ENCODE measurements at places on chromosomes 2 and 18.
A peak's percentile ranks its signal among the peaks of the same experiment; 100 is the strongest.

DNA sequence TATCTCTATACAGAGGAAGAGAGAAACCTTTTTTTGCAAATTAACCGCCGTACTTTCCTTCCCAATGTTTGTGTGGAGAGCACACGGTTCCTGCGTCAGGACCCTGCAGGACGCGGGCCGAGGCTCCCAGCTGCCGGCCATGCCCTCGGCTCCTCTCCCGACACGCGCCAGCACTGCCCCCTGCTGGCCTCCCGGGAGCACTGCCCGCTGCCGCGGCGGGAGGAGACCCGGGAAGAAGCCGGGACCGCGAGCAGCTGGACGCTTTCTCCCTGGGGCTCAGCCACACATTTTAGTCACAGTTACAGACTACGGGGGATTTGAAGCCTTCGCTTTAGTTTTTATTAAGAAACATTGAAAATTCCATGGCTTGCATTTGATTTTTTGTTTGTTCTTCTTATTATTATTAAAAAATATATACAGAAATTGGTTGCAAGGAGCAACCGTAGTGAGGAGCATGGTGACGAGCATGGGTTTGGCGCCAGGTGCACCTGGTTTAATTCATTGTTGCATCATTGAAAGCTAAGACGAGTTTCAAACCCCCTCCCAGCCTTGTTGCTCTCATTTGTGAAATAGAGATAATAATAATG is 401.2 kb downstream of the GALR1 start:
- no peak overlapping the region for H3K4me3 ChIP-seq
- no peaks in the 10 kb centered on the region for H3K27me3 ChIP-seq
- H3K36me3 ChIP-seq: no peaks in the 10 kb centered on the region
- no peaks in the 10 kb centered on the region for H3K4me1 ChIP-seq
- DNase-seq: peak; percentile 85
- H3K27ac ChIP-seq: no peak overlapping the region

GRCh38 chr2:45707006-45707405 is 55.5 kb downstream of the PRKCE start:
- no peak overlapping the region for H3K27ac ChIP-seq
- H3K27me3 ChIP-seq: no peaks in the 10 kb centered on the region
- H3K36me3 ChIP-seq: peaks cover 3% of the 10 kb centered on the region
- H3K4me1 ChIP-seq: peaks cover 12% of the 10 kb centered on the region
- H3K4me3 ChIP-seq: no peak overlapping the region

DNA sequence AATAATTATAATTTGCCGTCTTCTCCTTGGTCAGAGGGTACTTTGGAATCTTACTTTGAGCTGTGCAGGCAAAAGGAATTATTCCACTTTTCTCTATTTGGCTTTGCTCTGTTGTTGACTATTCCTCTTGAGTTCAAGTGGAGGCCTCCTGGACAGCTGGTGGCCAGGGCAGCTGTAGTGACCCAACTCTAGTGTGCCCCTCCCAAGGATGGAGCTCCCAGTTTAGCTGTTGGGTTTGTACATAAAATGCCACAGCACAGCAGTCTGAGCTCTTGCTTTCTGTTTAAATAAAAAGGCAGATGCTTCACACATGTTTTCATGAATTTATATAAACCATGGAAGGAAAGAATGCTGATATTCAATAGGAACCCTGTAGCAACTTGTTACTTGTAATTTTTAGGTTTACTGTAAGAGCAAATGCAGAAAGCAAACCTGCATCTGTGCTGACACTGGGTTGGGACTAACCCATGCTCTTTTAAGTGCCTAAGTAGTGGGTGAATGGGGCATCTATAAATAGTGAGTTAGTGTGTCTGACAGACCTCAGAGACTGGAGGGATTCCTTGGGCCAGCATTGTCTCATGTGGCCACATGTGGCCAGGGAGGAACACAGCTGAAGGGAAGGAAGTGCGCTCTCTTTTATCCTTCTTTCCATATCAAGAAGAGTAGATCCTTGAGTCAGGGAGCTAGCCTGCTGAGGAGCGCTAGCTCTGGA is 121.8 kb downstream of the FHOD3 start:
- H3K27me3 ChIP-seq: no peaks in the 10 kb centered on the region
- H3K27ac ChIP-seq: no peak overlapping the region
- H3K4me1 ChIP-seq: peaks cover 9% of the 10 kb centered on the region
- no peaks in the 10 kb centered on the region for H3K36me3 ChIP-seq
- DNase-seq: no peak

DNA sequence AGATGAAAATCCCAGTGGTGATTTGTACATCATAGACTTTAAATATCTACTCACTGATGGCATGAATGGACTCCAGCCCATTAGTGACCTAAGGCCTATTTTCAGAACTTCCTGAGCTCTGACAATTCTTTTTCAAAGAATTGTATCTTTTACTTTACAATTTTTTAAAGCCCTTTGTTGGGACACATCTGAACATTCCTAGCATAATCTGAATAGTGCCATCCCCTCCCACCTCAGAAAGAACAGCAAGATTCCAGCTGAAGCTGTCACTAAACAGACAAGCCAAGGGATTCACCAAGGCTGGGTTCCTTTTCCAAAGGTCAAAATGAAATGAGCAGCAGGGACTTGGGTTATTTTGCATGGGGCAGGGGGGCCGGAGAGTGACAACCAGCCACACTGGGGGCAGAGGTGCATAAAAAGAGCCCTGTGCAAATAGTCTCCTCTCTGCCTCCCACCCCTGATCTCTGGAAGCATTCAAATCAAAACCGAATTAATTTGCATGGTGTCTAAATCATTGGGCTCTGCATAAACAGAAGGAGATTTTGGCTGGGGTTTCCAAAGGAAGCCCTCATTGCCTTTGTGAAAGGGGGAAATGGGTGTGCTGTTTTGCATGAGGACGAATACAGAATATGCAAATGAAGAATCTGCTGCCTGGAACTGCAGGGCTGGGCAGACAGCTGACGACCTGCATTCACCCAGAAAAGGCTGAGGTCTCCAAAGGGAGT is 17.2 kb downstream of the EPHA4 start:
- DNase-seq: no peak
- peaks cover 10% of the 10 kb centered on the region for H3K4me1 ChIP-seq

DNA sequence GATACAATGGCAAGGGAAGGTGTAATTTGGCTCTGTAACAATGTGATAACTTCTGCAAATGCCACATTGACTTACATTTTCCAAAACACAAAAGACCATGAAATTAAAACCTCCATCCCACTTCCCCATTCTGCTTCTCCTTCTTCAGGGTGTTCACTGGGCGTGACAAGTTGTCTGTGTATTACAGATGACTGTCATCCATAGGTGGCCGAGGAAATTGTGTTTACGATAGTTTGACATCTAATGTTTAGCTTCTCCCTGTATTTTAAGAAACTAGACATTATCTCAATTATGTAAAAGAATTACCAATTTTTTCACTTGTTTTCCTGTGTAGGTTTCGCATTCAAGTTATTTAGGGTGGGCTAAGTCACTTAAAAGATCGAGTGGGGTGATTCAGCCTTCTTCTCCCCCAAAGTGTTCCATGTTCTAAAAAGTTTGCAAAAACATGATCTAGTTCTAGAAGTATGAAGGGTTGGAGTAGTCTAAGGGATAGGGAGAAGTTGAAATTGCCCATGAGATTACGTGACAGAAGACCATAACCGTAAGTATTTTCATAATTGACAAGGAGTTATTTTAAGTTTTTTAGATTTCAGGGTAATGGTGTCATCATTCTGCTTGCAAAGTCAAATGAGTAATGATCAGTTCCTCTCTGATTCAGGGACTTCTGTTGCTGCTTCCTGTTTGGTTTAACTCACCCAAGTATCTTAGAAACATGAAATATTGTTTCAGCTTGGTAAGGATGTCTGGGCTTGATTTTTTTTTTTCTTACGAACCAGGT is 25.2 kb upstream of the CYTIP start:
- no peak for DNase-seq
- H3K4me1 ChIP-seq: peaks cover 20% of the 10 kb centered on the region
- no peaks in the 10 kb centered on the region for H3K36me3 ChIP-seq
- H3K27ac ChIP-seq: peak overlapping the region; percentile 83
- no peak overlapping the region for H3K4me3 ChIP-seq

GRCh38 chr2:209314653-209315052 is 109.2 kb upstream of the MAP2 start:
- H3K27ac ChIP-seq: no peak overlapping the region
- no peak for DNase-seq
- no peaks in the 10 kb centered on the region for H3K4me1 ChIP-seq
- no peaks in the 10 kb centered on the region for H3K36me3 ChIP-seq
- no peak overlapping the region for H3K4me3 ChIP-seq

DNA sequence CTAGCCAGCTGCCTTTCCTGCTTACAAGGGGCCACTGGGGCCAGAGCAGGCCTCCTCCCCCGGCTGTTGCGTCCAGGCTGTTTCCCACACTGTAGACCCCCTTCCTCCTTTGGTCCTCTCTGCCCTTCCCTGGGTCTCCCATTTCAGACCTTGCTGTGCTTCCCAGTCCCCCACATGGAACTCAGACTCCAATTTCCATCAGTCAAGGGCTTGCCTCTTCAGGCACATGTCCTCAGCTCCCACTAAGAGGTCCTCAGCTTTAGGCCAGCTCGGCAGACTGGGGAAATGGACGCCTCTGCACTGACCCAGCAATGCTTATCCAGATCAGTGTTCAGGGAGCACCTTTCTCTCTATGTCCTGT is 98.0 kb upstream of the BZW1 start:
- peaks cover 5% of the 10 kb centered on the region for H3K27me3 ChIP-seq
- H3K36me3 ChIP-seq: no peaks in the 10 kb centered on the region
- peak overlapping the region; percentile 76 for H3K4me3 ChIP-seq
- peak overlapping the region; percentile 93 for H3K27ac ChIP-seq
- no peak for DNase-seq

DNA sequence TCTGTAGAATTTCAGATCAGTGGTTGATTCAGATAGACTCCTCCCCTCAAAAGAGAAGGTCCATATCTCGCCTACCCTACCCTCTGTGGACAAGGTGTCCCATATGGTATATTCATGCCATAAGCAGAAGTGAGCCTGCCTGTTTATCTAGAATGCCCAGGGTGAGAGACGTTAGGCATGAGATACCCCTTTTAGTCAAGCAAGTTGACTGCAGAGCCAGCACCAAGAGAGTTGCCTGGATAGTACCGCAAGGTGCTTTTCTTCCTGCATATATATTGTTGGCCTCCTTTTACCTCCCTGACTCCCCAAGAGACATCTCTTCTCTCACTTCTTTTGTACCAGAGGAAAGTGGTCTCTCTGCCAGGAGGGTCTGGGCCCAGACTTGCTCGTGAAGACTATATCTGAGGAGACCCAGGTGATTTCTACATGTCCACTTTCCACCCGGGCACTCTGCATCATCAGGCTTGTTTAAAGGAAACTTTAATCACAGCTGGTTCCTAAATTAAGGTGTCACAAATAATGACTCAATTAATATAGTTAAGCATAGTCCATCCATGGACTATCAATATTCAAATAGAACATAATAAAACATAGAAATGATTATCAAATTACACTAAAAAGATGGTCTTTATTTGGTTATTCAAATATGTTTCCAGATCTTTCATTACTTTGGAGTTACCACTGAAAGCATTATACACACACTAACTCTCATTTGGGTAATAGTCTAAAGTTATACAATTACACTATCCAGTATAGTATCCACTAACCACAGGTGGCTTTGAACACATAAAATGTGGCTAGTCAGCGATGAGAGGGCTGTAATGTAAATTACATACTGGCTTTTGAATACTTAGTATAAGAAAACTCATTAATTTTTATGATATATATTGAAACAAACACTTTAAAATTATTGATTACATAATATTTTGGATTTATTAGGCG is 4.1 kb downstream of the ITGA4 start:
- no peaks in the 10 kb centered on the region for H3K36me3 ChIP-seq
- no peak overlapping the region for H3K4me3 ChIP-seq
- peaks cover 24% of the 10 kb centered on the region for H3K4me1 ChIP-seq
- no peak overlapping the region for H3K27ac ChIP-seq

DNA sequence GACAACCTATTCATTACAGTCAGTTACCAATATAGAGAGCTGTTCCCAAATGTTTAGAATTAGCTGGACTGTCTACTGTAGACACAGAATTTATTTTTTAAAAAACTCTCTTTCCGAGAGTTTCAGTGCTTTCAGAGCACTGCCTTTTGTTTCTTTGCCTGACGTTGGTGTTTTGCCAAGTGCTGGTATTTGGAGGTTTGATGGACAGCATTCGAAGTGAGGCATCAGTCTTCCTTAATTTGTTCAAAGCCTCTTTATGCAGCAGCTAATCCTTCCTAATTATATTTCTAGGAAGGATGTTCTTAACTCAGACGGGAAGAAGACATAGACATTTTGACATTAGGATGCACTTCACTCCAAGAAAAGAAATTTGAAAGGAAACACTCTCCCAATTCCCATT is 83.2 kb downstream of the LTBP1 start:
- H3K27me3 ChIP-seq: no peaks in the 10 kb centered on the region
- no peak for DNase-seq
- H3K36me3 ChIP-seq: peaks cover 5% of the 10 kb centered on the region
- peaks cover 44% of the 10 kb centered on the region for H3K4me1 ChIP-seq
- peak overlapping the region; percentile 80 for H3K27ac ChIP-seq

GRCh38 chr2:80461505-80462197 is 157.1 kb upstream of the LRRTM1 start:
- no peaks in the 10 kb centered on the region for H3K4me1 ChIP-seq
- no peak for DNase-seq
- H3K27me3 ChIP-seq: no peaks in the 10 kb centered on the region
- no peak overlapping the region for H3K27ac ChIP-seq
- H3K36me3 ChIP-seq: no peaks in the 10 kb centered on the region

- no peak overlapping the region for H3K4me3 ChIP-seq
- no peaks in the 10 kb centered on the region for H3K27me3 ChIP-seq
- H3K36me3 ChIP-seq: no peaks in the 10 kb centered on the region
- no peak overlapping the region for H3K27ac ChIP-seq
These were observed 207.6 kb downstream of the AGAP1 start for GRCh38 chr2:235701206-235701981.

- H3K27me3 ChIP-seq: no peaks in the 10 kb centered on the region
- no peak overlapping the region for H3K4me3 ChIP-seq
- no peak overlapping the region for H3K27ac ChIP-seq
- H3K4me1 ChIP-seq: peaks cover 42% of the 10 kb centered on the region
- no peaks in the 10 kb centered on the region for H3K36me3 ChIP-seq
- no peak for DNase-seq
These were observed 71.0 kb upstream of the PPP1CB start for GRCh38 chr2:28680657-28681056.

GRCh38 chr2:143433251-143433650 is 304.0 kb downstream of the ARHGAP15 start:
- DNase-seq: no peak
- no peaks in the 10 kb centered on the region for H3K27me3 ChIP-seq
- no peaks in the 10 kb centered on the region for H3K36me3 ChIP-seq
- no peak overlapping the region for H3K27ac ChIP-seq

GRCh38 chr2:18345848-18346247 is 214.6 kb downstream of the RDH14 start:
- no peaks in the 10 kb centered on the region for H3K27me3 ChIP-seq
- H3K36me3 ChIP-seq: no peaks in the 10 kb centered on the region
- no peak for DNase-seq
- H3K4me1 ChIP-seq: peaks cover 4% of the 10 kb centered on the region

GRCh38 chr2:217838409-217838831 is 164.4 kb downstream of the TNS1 start:
- H3K36me3 ChIP-seq: peaks cover 23% of the 10 kb centered on the region
- no peak overlapping the region for H3K27ac ChIP-seq
- no peak overlapping the region for H3K4me3 ChIP-seq
- peaks cover 28% of the 10 kb centered on the region for H3K4me1 ChIP-seq
- DNase-seq: no peak

Measured in osteocyte (in vitro differentiated cells).